NCI-H1105 (cell line): ENCODE measurements at places on chromosomes 5 and 9.

DNA sequence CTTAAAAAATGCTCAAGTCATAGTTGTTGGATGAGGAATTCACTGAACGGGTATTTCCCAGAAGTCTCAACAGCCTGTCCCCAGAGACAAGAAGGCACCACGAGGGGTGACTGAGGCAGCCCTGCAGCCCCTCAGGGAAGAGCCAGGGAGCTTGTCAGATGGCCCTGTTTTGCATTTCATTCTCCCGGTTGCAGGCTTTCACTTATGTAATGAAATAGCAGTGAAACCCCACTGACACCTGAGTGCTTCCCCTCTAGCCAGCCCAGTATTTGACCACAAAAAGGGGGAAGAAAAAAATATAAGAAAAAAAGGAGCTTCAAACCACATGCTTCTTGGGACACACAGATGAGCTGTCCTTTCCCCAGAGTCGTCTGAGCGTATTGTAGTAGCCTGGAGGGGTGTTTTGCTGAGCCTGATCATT is 75.3 kb upstream of the IL12B start:
- DNase-seq: no peak

- DNase-seq: no peak
Observed at GRCh38 chr9:132894862-132895835, 16.5 kb downstream of the SPACA9 start.

DNA sequence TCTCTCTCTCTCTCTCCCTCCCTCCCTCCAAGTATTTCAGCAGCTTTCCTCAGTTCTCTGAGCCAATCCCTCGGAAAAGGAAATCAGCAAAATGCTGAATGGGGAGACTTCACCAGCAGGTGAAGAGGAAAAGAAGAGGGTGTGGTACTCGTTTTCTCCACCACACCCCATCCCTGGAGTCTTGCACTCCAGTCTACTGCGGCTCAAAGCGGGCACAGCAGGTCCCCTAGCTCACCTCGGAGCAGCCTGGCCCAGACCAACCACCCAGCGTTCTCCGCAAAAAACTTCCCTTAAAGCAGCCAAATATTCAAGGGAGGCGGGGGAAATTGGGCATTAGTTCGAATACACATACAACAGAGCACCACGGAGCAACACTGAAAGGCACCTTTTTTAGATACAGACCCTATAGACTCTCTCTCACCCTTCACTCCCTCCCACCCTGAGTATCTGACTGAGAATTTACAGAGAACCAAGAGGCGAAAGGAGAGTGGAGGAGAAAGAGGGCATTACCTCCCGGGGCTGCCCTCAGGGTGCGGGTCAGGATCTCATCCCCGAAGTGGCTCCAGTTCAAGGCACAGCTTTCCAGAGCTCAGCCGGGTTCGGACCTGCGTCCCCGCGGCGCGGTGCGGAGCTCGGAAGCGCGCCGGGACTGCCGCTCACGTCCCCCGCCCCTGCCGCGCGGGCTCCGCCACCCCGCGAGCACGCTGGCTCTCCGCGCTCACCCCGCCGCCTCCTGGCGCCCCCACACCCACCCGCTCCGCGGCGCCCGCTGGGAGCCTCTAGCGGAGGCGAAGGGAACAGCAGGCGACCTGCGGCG is 1638.5 kb upstream of the C9orf72 start:
- DNase-seq: peak; percentile 83

GRCh38 chr5:165138236-165138635 is 1632.8 kb downstream of the MAT2B start:
- DNase-seq: no peak

DNA sequence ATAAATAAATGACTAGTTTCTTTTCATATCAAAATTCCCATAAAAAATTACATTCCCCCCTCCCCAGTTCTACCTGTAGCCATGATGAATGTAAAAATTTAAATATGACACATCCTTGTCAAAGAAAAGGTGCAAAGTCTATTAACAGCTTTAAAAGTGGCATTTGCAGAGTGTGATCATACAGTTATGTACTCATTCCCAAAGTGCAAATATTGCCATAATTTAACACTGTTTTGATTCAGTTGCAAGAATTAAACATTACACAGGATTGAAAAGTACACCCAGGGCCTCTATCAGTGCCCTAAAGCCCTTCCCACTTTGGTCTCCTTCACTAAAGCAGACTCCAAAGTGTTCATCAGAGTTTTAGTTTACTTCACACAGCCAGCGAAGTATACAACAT is 51.8 kb downstream of the RNF145 start:
- DNase-seq: no peak

GRCh38 chr9:120475341-120475740 is 104.6 kb downstream of the CDK5RAP2 start:
- no peak for DNase-seq

GRCh38 chr9:13863112-13863511 is 450.8 kb downstream of the NFIB start:
- no peak for DNase-seq
